GM12865 (cell line): ENCODE measurements at places on chromosomes 12 and 14.

DNA sequence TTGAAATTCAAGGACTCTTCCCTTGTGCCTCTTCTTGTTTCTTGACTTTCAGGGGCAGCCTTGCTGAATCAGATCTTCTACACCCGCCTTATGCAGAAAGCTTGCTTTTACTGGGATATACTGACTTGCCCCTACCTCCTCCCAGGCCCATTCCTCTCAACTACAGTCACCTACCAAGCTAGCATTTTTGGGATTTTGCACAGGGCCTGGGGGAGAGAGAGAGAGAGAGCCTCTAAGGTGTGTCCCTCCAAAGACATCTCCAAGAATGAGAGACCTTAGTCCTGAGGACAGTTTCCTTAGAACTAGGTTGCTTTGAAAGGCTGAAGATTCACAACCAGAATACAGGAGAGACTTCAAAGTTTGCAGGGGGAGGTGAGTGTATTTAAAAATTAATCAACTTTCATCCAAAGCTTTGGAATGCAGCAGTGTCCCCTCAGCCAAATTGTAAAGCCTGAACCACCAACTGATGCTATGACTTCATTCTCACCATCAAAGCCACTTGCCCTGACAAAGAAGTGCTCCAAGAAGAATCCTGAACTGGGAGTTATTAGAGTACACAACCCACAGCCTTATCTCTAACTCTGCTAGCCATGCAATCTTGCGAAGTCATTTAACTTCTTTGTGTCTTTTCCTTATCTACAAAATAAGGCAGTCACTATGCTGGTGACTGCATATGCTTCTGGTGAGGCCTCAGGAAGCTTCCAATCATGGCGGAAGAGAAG lies 96.1 kb upstream of the EGLN3 start:
- DNase-seq: no peak

- DNase-seq: no peak
These were observed 3.5 kb downstream of the FOS start for GRCh38 chr14:75282170-75282554.

DNA sequence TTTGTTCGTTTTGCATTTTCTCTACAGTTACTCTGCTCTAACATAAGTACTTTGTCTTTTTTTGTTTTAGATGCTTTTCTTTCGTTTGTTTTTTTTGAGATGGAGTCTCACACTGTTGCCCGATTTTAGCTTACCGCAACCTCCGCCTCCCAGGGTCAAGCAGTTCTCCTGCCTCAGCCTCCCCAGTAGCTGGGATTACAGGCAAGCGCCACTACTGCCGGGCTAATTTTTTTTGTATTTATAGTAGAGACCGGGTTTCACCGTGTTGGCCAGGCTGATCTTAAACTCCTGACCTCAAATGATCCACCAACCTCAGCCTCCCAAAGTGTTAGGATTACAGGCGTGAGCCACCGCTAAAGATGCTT lies 2.7 kb downstream of the DIP2B start:
- DNase-seq: no peak

- DNase-seq: no peak
These were observed 114.0 kb downstream of the GALC start for GRCh38 chr14:87878959-87879358.

DNA sequence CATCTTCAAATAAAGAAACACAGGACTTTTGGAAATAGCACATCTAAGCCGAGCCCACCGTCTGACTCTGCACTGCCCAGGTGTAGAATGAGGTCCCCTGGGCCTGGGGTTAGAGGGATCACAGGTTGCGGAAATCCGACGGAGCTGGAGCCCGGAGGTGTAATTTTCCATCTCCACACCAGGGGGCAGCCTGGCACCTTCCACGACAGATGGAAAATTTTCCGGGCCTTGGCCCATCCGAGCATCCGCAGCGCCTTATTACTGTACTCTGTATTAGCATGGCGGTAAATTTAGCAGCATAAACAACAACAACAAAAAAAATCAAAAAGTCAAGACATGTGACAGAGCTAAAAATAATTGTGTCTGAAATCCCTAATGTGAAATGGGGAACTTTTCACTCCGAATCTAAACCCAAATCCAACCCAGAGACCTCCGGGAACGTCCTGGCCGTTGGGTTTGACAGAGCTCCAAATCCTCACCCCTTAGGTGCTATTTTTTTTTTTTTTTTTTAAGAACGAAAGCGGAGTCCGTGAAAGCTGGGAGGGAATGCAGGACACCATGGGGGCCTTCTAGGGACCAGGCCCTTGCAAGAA lies 93.9 kb downstream of the KSR2 start:
- peak; percentile 77 for DNase-seq

DNA sequence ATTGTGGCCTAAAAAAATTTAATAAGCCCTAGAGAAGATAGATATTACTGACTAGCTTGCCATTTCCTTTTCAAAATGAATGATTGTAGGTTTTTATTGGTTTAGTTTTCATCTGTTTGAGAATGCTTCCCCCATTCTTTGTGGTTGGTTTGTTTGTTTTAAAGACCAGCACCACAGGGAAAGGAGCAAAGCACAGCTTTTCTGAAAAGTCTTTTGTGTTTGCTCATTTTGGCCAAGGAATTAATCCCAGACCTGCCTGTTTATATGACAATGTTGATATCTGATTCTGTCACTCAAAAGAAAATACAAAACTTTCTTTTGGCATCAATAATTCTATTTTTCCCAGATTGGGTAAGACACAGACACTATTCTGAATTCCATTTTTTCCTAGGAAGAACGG lies 312.5 kb upstream of the FLRT2 start:
- DNase-seq: no peak

GRCh38 chr12:32451816-32452215 lies 52.5 kb downstream of the FGD4 start:
- no peak for DNase-seq

DNA sequence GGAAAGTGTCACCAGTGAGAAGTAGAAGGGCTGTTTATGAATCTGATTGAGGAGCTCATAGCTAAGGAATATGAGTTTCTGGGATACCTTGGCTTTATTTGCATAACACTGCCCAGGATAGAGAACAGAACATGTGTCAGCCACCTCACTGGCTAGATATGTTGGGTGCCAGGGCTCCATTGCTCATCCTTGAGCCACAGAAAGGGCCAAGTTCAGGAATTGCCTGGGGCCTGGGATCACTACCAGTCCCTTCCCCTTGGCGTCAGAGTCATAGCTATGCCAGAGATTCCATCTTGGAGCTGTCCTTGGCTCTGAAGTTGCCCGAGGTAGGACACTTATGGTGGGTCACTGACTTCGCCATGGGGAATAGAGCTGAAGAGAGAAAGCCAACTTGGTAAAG lies 49.0 kb downstream of the IFT43 start:
- DNase-seq: no peak

- no peak for DNase-seq
These were observed 61.0 kb upstream of the PPFIA2 start for GRCh38 chr12:81819991-81820633.

- DNase-seq: no peak
These were observed 35.0 kb downstream of the ACADS start for GRCh38 chr12:120760349-120761254.

- no peak for DNase-seq
These were observed 5.7 kb upstream of the SLCO1A2 start for GRCh38 chr12:21340403-21340802.

GRCh38 chr14:20873370-20874177 lies 17.6 kb upstream of the RNASE3 start:
- peak; percentile 87 for DNase-seq

DNA sequence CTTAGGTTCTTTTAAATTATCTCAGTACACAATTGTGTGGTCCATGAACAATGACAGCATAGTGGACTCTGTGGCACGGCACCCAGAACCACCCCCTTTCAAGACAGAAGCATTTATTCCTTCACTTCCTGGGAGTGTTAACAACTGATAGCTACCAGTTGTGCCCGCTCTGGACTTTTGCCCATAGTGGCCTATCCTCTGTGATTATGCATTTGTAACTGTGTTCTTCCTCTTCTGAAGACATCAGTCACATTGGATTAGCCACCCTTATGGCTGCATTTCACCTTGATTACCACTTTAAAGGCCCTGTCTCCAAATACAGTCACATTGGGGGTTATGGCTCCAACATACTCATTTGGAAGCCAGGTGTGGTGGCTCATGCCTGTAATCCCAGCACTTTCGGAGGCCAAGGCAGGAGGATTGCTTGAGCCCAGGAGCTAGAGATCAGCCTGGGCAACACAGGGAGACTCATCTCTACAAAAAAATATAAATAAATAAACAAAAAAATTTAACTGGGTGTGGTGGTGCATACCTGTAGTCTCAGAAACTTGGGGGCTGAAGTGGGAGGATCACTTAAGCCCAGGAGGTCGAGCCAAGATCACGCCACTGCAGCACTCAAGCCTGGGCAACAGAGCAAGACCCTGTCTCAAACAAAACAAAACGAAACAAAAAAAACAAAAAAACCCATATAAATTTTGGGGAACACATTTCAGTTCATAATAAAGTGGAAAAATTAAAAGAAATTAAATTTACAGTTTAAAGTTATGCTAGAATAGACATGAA lies 27.6 kb upstream of the PHC1 start:
- DNase-seq: no peak

GRCh38 chr12:111869671-111870070 lies 27.6 kb downstream of the MAPKAPK5 start:
- DNase-seq: no peak

- peak; percentile 88 for DNase-seq
These were observed 13.8 kb downstream of the RCOR1 start for GRCh38 chr14:102606296-102606695.

DNA sequence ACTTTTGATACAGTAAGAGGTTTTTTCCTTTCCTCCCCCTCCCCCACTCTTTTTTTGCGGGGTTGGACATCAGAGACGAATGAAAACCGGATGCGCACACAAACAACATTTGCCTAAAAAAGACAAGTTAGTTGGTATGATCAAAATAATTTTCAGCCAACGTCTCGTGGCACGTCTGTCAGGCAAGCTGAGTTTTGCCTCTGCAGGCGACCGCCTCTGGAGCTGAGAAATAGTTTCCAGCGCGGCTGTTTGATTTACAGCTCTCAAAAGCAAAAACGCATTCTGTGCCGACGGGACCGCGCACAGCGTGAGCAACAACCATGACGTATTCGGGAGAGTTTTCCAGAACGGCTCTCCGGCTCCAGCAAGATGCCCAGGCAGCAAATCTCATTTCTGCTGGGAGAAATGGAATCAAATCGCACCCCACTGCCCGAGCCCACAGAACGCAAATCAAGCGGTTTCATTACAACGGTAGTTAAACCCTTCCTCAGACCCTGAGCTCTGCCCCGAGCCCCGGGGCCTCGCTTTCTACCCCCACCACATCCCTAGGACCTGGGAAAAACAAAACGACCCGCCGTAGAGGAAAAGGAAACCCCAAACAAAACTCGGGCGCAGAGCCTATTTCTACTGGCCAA lies 14.2 kb upstream of the CALM1 start:
- peak; percentile 68 for DNase-seq

DNA sequence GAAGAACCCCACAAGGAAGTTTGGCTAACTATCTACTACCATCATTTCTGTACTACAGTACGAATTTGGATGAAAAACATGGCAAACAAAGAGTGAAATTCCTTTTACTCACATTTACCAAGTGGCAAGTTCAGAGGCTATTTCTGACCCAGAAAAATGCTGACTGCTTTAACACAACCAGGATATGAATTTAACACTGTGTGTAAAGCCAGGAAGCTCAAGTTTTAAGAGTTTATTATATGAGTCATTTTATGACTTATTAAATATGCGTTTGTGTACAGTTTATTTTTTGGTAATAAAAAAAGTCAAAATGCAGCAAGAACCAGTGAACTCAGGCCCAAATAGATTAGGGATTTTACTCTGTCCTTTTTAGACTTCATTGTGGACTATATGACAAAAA lies 58.4 kb upstream of the STAC3 start:
- DNase-seq: no peak

DNA sequence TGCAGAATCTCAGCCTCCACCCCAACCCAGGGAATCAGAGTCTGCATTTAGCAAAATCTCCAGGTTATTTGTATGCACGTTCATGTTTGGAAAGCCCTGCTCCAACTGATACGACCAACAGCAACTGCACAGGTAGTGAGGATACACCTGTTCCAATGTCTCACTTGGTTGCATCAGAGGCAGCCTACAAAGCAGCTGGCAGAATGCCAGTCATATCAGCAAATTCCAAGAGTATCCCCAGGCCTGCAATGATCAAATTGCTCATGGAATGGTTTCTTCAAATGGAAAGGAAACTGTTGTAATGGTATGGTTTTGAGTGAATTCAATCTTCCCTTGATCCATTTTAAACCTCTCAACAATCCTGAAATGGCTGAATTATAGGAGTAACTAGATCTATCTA lies 75.4 kb downstream of the GRIP1 start:
- no peak for DNase-seq

- DNase-seq: no peak
These were observed 224.0 kb downstream of the TTC6 start for GRCh38 chr14:37819155-37820015.

GRCh38 chr12:99978152-99978551 lies 6.6 kb downstream of the ANKS1B start:
- no peak for DNase-seq

GRCh38 chr14:85471744-85472143 lies 58.2 kb upstream of the FLRT2 start:
- DNase-seq: no peak

DNA sequence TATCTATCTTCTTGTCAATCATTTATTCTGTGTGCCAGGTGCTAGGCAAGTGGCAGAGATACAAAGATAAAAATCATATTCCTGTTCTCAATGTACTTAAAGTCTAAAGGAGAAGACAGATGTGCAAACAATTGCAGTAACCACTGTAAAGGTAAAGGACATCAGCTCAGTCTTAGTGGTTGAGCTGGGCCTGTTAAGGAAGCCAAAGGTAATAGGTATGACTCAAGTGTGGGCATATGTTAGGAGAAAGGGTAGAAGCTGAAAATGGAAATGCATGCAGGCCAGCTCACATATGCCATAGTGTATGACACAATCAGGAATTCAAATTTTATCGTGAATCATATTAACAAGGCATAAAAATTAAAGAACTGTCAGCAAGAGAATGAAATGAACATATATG lies 49.8 kb downstream of the FAR2 start:
- DNase-seq: no peak

- DNase-seq: no peak
These were observed 175.4 kb upstream of the CDKN3 start for GRCh38 chr14:54221432-54221803.

GRCh38 chr14:35375558-35376025 lies 29.0 kb downstream of the NFKBIA start:
- peak; percentile 39 for DNase-seq

DNA sequence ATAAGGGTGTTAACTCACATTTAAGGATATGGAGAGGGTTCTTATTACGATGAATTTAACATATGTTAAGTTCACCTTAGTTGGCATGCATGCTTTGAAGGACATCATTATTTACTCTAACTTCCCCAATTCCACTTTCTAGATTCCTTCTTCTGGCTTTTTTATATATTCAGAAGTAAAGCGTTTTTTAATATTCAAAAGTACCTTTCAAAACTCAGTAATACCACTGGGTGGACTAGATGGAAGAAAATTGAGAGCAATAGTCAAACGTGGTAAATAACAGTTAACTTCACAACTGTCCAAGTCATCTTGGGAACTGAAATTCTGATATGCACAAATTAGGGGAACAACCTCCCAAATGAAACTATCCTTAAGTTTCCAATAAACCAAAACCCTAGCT lies 9.1 kb downstream of the SINHCAF start:
- no peak for DNase-seq
